Natural killer cell (primary cell): ENCODE measurements at places on chromosomes 7 and 10. TPM values are rescaled to one million over a fixed set of nuclear protein-coding genes. Genes with fewer than 3 reads are reported as not detected.

SLC13A1 gene
- total RNA-seq = not detected

GRCh38 chr7:135359615-135360014 lies 126.0 kb downstream of the STRA8 start:
- H3K4me3 ChIP-seq = no peak overlapping the region
- H3K36me3 ChIP-seq = peaks cover 16% of the 10 kb centered on the region
- H3K27ac ChIP-seq = no peak overlapping the region
- H3K27me3 ChIP-seq = no peaks in the 10 kb centered on the region

DNA sequence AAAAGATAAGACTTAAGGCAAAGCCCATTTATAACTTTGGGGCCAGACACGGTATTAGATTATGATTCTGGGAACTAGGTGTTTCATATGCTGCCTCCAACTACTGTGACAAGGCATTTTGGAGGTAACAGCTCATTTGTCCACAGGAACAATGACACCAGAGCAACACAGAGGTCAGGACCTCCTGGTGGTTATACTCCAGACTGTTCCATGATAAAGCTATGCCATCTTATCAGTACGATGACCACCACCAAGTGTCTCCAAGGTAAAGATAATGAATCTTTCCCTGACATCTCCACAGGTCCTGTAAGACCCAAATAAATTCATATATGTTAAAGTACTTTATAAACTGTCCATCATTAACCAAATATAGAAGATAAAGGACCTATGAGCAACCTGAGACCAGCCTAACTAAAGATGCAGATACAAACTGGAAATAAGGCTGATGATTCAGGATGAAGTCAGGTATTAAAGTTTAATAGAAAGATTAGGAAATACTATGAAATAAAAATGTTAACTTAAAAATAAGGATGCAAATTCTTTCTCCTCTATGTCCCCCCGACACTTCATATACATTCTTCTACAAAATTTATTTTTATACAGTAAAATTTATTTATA lies 26.2 kb downstream of the CUL2 start:
- no peaks in the 10 kb centered on the region for H3K4me1 ChIP-seq
- no peak overlapping the region for H3K4me3 ChIP-seq
- no peaks in the 10 kb centered on the region for H3K27me3 ChIP-seq
- no peak overlapping the region for H3K27ac ChIP-seq
- H3K36me3 ChIP-seq = peaks cover 54% of the 10 kb centered on the region
- no peak for DNase-seq

DNA sequence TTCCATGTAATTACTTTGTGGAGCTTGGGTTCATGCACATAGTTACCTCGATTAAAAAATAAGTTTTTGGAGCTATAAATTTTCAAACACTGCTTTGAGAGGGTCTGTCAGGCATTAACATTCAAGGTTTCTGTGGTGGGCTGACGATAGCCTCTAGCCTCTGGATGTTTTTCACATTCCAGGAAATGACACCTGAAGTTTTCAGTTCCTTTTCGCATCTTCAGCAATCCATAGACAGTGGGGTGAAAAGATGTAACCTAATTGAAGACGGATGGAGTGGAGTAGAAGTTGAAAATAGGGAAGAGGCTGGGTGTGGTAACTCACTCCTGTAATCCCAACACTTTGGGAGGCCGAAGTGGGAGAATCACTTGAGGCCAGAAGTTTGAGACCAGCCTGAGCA lies 197.7 kb downstream of the AUTS2 start:
- no peaks in the 10 kb centered on the region for H3K36me3 ChIP-seq
- no peaks in the 10 kb centered on the region for H3K4me1 ChIP-seq
- no peak for DNase-seq
- no peak overlapping the region for H3K4me3 ChIP-seq
- H3K27ac ChIP-seq = no peak overlapping the region

- H3K36me3 ChIP-seq = no peaks in the 10 kb centered on the region
- DNase-seq = no peak
- no peak overlapping the region for H3K27ac ChIP-seq
- no peaks in the 10 kb centered on the region for H3K27me3 ChIP-seq
- no peak overlapping the region for H3K4me3 ChIP-seq
Observed at GRCh38 chr10:128596906-128597305, 470.7 kb upstream of the MKI67 start.

- H3K36me3 ChIP-seq = peaks cover 33% of the 10 kb centered on the region
- H3K4me1 ChIP-seq = no peaks in the 10 kb centered on the region
- no peak for DNase-seq
- H3K27ac ChIP-seq = no peak overlapping the region
Observed at GRCh38 chr7:88200789-88201188, 19.0 kb downstream of the SRI start.
